ENCODE measurements at places on chromosomes 4 and X.

- DNase-seq, result no peak
Observed at GRCh38 chr4:184958127-184958922, 60.0 kb upstream of the HELT start.

GRCh38 chr4:122718281-122718680 is 14.2 kb upstream of the BBS12 start:
- no peak for DNase-seq

- DNase-seq, result no peak
Observed at GRCh38 chr4:98493296-98493695, 165.1 kb downstream of the TSPAN5 start.

DNA sequence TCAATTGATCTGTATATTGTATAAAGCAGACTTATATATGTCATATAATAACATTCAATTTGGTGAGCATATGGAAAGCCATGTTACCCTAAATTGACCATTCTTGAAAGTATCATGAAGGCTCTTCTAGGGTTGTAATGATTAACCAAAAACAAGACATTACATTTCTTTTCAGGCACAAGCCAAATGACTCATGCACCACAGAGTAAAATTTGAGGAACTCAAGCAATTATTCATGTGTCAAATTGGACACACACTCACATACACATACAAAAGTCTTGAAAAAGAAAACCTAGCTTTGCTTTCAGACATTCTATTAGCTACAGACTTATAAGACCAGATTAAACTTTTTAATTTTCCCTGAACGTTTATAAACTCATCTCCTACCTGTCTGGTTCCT is 146.5 kb upstream of the PCDH18 start:
- DNase-seq, result no peak

DNA sequence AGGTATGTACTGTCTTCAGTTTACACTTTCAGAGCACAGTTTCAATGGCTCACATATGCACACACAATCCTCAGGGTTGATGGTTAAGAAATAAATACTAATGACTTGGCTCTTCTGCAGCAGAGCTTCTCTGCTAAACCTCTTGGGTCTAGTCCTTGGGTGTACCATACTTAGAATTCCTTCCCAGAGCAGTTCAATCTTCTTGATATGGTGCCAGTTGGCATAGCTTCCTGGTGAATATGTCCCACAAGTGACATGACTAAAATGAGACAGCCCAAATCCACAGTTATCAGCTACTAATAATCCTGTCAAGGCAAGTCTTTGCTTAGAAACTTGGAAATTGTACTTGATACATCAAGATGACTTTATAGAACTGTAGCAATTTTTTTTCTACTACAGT is 654.4 kb downstream of the IQCM start:
- DNase-seq, result no peak

GRCh38 chrX:57930051-57930450 is 19.8 kb upstream of the ZXDA start:
- DNase-seq, result no peak

- no peak for DNase-seq
Observed at GRCh38 chr4:2617955-2618354, 81.5 kb downstream of the FAM193A start.

GRCh38 chr4:37219242-37219641 is 25.3 kb upstream of the NWD2 start:
- peak; percentile 85 for DNase-seq

DNA sequence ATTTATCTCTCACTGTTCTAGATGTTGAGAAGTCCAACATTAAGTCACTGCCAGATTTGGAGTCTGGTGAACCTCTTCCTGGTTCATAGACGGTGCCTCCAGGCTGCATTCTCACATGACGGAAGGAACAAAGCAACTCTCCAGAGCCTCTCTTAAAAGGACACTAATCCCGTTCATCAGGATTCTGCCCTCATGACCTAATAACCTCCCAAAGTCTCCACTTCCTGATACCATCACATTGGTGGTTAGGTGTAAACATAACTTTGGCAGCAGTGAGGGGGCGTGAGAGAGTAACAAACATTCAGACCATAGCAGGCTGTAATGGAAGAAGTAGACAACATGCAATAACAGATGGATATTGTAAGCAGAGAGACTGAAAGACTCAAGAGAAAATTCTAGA is 388.6 kb downstream of the PDHA2 start:
- no peak for DNase-seq

- no peak for DNase-seq
Observed at GRCh38 chrX:15816886-15817285, 26.6 kb downstream of the ZRSR2 start.

GRCh38 chr4:137703195-137703594 is 170.9 kb upstream of the PCDH18 start:
- peak; percentile 58 for DNase-seq

GRCh38 chr4:139188648-139189416 is 11.8 kb upstream of the ELF2 start:
- DNase-seq, result no peak

DNA sequence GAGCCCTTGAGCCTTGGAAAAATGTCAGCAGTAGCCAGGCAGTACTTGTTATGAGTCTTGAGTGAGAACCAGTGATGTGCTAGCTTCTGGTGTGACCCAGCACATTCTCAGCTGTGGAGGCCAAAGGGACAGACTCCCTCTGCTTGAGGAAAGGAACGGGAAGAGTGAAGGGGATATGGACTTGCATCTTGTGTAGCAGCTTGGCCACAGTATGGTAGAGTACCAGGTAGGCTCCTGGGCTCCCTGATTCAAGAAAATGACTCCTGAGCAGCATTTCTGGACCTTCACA is 1601.9 kb upstream of the ADGRL3 start:
- no peak for DNase-seq

DNA sequence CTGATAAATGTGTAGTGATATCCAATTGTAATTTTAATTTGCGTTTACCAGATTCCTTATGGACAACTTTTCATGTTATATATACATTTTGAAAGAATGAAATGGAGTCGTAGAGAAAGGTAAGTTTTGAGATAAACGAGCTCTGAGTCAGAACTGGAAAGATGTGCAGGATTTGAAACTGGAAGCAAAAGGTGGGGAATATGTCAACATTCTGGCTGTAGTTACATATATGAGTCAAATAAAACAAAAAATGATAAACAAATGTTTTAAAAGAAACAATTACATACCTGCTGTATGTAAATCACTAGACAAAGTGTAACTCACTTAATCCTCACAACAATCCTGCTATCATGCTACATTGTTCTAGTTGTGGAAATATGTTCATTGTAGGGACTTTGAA is 84.0 kb downstream of the LPAR4 start:
- no peak for DNase-seq

- no peak for DNase-seq
Observed at GRCh38 chrX:47585273-47585672, 3.0 kb downstream of the TIMP1 start.

DNA sequence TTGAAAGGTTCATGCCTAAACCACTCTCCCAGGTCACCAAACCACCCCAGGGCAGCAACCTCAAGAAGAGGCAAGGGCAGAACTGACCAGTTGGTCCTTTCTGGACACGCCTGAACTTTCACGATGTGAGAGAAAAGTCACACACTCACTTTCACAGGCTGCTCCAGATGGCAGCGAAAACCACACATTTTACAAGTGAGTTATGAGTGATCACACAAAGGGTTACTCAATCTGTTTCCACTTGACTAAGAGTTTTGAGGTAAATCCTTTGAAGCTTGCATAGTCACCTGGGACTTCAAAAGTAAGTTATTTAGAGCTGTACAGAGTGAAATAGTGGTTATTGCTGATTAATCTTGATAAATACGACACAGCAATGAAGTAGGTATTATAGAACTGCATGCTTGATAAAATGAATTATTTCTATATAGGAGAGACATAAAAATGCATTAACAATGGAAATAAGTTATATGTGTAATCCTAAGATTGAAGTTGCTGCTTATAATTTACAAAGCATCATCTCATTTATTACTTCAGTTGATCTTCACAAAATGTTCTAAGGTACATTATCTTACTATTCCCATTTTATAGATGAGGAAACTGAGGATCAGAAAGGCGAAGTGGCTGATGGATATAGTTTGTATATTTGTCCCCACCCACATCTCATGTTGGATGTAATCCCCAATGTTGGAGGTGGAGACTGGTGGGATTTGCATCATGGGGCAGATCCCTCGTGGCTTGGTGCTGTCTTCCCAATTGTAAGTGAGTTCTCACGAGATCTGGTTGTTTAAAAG is 103.0 kb upstream of the KLF3 start:
- DNase-seq, result no peak

DNA sequence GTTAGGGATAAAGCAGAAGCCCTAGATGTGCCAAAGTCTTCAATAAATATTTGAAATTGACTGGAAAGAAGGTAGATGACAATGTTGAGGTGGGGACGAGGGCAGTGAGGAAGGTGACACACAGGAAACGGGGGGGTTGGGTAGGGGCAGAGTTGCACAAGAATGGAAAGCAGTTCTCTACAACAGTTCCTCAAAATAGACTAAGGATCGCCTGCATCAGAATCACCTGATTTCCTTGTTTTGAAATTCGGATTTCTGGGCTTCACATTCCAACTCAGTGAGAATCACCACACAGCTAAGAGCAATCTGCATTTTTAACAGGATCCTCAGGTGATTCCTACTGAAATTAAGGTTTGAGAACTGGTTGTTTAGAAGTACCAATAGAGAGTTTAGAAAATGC is 70.6 kb downstream of the ARFIP1 start:
- no peak for DNase-seq

DNA sequence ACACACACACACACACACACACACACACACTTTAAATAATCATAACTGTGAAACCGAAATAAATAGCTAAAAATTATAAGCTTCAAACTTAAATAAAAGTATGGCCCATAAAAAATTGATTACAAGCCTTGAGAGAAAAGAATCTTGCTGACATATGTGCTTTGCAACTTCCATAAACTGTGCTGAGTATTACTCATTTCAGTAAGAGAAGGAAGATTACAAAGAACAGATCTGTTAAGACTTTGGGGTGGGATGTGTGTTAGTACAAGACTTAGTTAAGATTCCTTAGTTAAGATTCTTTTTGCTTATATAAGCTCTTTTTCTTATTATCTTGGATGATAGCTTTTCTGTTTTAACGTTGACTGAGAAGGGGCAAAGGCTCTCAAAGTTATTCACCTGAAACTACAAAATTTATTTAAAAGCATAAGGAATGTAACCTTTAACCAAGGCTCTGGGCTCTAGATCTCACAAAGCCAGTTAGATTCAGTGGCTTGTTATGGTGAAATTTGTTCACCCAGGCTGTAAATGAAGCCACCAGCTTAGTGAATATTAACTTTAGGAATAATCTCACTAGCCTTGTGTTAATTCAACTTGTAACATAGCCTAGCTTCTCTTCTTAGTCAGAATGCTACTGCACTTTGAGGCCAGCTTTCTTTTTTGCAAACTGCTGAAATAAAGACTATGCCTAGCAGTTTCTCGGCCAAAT is 58.2 kb downstream of the ARSJ start:
- DNase-seq, result no peak

- no peak for DNase-seq
Observed at GRCh38 chr4:67542076-67542475, 3.2 kb downstream of the CENPC start.

GRCh38 chrX:108177351-108178142 is 86.0 kb downstream of the ATG4A start:
- no peak for DNase-seq

- DNase-seq, result no peak
Observed at GRCh38 chrX:118348186-118348810, 2.4 kb downstream of the WDR44 start.

GRCh38 chrX:55488006-55488592 is 1.5 kb downstream of the USP51 start:
- DNase-seq, result no peak

GRCh38 chrX:22349116-22349515 is 76.4 kb downstream of the CBLL2 start:
- no peak for DNase-seq

- no peak for DNase-seq
Observed at GRCh38 chr4:89024051-89024675, 32.8 kb downstream of the FAM13A start.

GRCh38 chrX:154020536-154021115 is 924 bp upstream of the IRAK1 start:
- DNase-seq, result no peak

GRCh38 chrX:153061732-153062131 is 5.5 kb downstream of the PNMA3 start:
- no peak for DNase-seq

DNA sequence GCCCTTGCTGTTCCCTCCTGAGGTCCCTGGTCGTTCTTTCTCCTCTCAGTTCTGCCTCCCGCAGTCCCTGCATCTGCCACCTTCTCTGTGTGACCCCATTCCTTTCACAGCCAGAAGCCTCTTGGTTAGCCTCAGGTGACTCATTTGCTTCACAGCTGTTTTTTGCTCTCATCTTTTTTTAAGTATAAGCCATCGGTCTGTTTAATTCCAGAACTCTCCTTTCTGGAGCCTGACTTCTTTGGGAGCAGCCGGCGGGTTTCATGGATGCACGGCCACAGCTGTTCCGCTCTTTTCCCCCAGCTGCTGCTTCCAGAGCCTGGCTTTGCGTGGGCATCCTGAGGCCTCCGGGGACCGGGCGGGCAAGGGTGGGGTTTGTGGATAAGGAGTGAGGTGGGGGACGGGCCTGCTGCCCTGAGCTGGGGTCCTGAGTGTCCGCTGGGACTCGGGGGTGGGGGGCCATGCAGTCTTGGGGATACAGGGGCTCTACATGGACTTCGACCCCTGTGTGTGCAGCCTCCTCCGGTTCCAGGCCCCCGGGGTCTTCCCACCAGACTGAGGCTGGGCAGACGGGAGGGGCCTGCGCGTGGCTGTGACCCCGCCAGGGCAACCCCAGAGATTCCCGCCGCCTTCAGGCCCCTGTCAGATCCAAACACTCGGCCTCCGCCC is 46.7 kb downstream of the PCGF3 start:
- no peak for DNase-seq
